ENCODE measurements at places on chromosomes 5 and 9.

DNA sequence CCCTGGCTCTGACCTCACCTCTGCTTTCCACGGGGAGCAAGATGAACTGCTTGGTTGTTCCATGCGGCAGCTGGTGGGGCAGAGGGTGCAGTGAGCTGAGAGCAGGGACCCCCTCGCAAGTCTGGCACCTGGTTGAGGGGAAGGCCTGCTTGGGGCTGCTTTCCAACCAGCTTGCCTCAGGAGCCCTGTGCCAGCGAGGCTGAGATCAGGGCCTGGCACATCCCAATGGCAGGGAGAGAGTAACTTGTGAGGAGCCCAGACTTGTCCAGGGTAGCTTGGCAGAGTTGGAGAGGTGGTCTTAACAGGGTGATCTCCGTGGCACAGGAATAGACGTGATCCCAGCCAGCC is 68.9 kb downstream of the IQGAP2 start:
- DNase-seq, result no peak

DNA sequence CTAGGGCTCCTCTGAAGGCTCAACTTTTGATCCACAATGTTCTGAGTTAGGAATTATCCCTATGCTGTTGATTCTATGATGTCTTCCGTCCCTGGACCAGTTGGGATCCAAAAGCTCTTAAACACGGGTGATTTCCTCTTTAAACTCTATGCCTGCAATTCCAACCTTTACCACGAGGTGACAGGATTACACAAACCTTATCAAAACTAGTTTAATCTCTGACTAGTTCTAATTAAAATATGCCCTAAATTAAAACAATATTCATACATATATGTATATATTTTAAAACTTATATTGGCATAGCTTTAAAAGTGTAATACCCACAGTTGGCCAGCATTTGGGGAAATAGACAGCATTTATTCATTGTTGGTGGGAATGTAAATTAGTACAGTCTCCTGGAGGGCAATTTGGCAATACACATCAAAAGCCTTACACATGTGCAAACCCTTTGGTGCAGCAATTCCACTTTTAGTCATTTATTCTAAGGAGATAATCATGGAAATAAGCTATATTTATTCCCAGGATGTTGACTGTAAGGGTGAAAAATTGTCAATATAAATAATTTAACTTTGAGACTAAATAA is 51.6 kb upstream of the PHYKPL start:
- no peak for DNase-seq

DNA sequence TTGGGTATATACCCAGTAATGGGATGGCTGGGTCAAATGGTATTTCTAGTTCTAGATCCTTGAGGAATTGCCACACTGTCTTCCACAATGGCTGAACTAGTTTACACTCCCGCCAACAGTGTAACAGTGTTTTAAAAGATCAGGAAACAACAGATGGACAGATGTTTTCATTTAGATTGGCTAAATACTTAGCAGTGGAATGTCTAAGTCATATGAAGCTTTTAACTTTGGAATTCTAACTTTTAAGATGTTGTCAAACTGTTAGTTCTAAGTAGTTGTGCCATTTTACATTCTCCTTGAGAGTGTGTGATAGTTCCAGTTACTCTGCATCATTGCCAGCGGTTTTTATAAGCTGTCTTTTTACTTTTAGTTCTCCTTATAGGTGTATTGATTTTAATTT is 688.8 kb downstream of the SEMA5A start:
- DNase-seq, result no peak

- DNase-seq, result no peak
Measured at GRCh38 chr5:53900677-53901076, 340.2 kb downstream of the NDUFS4 start.

DNA sequence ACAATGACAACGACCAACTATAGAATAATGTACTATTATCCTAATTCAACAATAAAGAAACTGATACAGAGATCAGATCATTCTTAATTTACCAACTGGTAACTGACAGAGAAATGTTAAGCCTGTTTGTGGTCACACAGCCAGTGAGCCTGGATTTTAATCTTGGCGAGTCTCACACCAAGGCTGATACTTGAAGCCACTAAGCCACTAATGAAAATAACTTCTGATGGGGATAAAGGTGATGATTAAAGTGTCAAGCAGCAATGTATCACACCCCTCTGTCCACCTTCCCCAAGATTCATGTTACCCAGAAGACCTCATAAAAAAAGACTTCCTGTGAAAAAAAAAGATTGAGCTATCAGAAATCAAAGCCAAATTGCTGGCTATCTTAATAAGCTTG is 350.5 kb downstream of the SPOCK1 start:
- DNase-seq, result no peak

GRCh38 chr5:76714751-76715485 is 1.0 kb upstream of the F2R start:
- DNase-seq, result no peak

- DNase-seq, result no peak
Measured at GRCh38 chr5:140371356-140372151, 11.6 kb downstream of the SLC4A9 start.

DNA sequence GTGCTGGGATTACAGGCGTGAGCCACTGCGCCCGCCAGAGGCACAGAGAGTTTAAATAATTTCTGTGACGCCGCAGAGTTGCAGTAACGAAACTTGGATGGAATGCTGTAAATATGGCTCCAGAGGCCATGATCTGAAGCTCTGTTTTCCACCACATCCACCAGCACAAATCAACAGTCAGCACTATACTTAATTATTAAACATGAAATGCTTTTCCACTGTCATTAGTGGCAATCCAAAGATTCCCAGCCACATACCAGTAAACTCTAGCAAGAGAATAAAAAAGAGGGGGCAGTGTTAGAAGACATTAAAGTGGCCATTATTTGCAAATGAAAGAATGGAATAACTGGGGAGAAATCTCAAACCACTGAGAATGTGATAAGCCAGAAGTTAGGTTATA is 242.5 kb downstream of the DIRAS2 start:
- no peak for DNase-seq

DNA sequence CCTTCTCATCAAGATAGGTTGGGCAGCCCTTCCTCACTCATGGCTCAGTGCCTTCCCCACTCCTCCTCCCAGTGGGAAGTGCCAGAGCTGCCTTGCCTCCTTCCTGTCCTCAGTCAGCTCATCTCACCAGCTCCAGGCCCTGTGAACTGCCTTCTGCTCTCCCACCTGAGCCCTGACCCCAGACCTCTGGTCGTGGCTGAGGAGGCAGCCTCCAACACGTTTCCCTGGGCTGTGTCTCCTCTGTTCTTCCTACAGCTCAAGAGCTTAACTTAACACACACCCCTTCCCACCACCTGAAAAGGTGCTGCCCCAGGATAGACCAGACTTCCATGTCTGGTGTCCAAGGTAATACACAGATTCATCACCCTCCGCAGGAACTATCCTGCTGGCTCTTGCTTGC is 21.2 kb downstream of the IL9 start:
- DNase-seq, result no peak

DNA sequence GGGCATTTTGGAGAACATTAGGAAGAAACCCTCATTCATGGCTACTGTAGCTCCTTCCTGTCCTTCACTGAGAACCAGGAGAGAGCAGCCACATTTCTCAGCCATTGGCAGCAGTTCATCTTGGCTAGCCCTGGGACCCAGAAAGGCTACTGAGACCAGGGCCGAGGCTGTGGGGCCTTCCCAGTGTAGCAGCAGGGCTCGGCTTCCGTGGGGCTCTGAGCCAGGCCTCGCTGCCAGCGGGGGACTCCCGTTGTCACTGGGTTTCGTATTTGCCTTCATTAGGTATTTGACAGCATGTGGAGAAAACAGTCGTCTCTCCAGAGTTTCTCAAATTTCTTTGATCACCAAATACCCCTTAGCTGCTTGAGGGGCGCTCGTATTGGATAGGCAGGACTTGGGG is 37.3 kb upstream of the PRDM12 start:
- DNase-seq, result no peak

- DNase-seq, result no peak
Measured at GRCh38 chr5:160432196-160432595, 10.5 kb downstream of the PTTG1 start.

Data from stimulated activated CD4-positive, alpha-beta T cell treated with anti-CD3 and anti-CD28 coated beads, Interleukin-1b, Interleukin-23, amount 100 ng/mL, for 24 hours (primary cell).